ENCODE measurements at places on chromosomes 11 and 22. TPM values are rescaled to one million over a fixed set of nuclear protein-coding genes. Genes with fewer than 3 reads are reported as not detected.

Gene NRGN
- total RNA-seq = 1.6 TPM

DNA sequence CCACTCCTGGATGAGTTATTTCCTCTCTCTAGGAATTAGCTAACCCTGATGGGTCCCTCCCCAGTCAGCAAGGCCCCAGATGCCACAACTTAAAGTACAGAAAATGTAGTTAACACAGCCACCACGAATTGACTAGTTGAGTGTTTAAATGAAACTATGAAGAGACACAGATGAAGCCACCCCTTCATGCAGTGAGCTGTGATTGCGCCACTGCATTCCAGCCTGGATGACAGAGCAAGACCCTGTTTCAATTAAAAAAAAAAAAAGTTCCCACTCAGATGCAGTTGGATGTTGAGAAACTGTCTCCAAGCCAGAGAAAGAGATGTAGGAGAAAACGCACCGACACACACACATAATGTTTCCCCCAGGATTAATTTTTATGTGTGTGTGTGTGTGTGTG, 53.3 kb downstream of the SCN3B start:
- peak; percentile 50 for DNase-seq

Gene RGL4
- not detected for total RNA-seq

DNA sequence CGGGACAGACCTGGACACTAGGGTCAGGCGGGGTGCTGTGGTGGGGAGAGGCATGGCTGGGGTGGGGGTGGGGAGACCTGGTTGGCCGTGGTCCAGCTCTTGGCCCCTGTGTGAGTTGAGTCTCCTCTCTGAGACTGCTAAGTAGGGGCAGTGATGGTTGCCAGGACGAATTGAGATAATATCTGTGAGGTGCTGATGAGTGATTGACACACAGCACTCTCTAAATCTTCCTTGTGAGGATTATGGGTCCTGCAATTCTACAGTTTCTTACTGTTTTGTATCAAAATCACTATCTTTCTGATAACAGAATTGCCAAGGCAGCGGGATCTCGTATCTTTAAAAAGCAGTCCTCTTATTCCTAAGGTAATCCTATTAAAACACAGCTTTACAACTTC, 3.9 kb downstream of the FADD start:
- no peak for DNase-seq

- no peak for DNase-seq
Measured at GRCh38 chr11:5591613-5592012, 4.8 kb upstream of the TRIM6 start.

GRCh38 chr11:64146036-64146955, 19.6 kb downstream of the MACROD1 start:
- peak; percentile 30 for DNase-seq

DNA sequence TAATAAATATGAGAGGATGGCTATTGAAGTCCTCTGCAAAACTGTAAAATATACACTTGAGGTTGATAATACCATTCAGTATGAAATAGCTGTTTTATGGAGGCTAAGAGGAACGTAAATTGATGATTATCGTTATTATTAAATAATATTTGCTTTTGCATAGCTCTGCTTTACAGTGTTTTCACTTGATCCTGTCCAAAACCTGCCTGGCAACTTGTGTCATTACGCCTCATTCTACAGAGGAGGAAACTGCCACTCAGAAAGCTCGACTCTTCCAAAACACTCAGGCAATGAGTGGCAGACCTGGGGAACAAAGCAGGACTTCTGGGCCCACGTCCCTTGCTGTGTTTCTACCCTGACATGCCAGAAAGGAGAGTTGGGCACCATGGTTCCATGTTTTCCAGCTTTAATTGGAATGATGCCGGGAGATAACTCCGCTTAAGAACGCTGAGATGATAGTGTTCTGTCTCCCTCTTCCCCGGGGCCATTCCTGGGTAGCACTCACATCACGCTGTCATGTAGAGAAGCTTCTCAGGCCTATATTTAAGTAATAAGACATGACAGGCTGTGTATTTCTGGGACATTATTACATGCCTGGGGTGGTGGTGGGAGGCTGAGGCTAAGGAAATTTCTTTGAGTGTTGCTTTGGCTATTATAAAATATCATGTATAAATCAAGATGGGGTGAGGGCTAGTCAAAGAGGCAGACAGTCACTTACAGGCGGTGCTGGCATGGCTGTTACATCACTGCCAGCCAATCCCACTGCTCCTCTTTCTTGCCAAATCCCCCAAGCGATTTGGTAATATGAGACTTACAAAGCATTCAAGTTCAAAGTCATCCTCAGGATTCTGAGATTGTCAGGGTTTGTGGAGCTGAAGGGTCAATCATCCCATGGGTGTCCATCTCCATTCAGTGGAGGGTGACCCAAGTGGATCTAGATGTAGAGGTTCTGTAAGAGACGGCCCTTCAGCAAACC, 501.7 kb downstream of the INSC start:
- DNase-seq = no peak

Gene AIP
- total RNA-seq = 42.7 TPM

DNA sequence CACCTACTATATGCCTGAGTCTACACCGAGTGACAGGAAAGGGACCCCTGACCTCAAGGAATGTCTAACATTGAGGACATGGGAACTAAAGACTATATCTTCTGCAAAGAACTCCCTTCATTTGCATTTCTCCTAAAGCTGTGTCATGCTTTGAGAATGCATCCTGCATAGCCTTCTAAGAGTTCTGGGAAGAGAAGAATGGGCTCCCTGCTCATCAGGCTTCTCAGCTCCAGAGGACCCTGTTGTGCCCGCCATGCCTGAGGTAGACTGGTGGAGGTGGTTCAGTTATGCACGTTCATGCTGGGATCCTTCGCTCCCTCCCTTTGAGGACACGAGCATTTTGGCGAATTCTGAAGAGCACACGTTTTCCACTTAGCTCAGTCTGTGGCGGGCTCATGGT, 63.3 kb downstream of the GRIK4 start:
- no peak for DNase-seq

- DNase-seq = no peak
Measured at GRCh38 chr11:111213256-111213655, 32.3 kb upstream of the POU2AF2 start.

- peak; percentile 43 for DNase-seq
Measured at GRCh38 chr11:10694486-10695239, 1.1 kb upstream of the IRAG1 start.

- peak; percentile 42 for DNase-seq
Measured at GRCh38 chr22:41524809-41525449, 19.3 kb downstream of the POLR3H start.

- DNase-seq = no peak
Measured at GRCh38 chr22:50072167-50072555, 13.1 kb downstream of the MLC1 start.

GRCh38 chr11:67452141-67452952, at the start of gene GPR152:
Gene GPR152 (minus strand): TSS chr11:67452729. CDS start chr11:67452724, 5 bp downstream.
- no peak for DNase-seq

DNA sequence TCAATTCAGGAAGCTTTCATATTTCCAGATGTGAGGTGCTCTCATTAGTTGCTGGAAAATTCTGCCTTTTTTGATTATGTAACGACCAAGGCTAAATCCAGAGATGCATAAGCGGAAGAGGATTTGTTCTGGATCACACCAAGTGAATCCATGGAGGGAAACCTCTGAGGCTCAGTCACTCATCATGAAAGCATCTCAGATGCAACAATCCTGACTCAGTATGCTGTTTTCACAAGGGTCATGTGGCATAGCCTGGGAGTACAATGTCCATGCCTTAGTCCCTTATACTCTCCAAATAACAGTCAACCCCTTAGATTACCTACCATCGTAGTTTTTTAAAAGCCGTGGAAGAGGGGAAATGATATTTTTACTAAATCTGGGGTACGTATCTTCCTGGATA, 445.6 kb downstream of the NTM start:
- DNase-seq = no peak

GRCh38 chr11:129040934-129041333, 98.3 kb upstream of the TP53AIP1 start:
- DNase-seq = no peak

GRCh38 chr11:102518296-102519094, 12.1 kb downstream of the MMP7 start:
- DNase-seq = no peak

- DNase-seq = no peak
Measured at GRCh38 chr22:19998232-19998951, 18.2 kb downstream of the ARVCF start.

- DNase-seq = no peak
Measured at GRCh38 chr11:124640666-124641065, 18.0 kb downstream of the TBRG1 start.

GRCh38 chr11:119145551-119145950, 3.3 kb upstream of the ABCG4 start:
- no peak for DNase-seq

DNA sequence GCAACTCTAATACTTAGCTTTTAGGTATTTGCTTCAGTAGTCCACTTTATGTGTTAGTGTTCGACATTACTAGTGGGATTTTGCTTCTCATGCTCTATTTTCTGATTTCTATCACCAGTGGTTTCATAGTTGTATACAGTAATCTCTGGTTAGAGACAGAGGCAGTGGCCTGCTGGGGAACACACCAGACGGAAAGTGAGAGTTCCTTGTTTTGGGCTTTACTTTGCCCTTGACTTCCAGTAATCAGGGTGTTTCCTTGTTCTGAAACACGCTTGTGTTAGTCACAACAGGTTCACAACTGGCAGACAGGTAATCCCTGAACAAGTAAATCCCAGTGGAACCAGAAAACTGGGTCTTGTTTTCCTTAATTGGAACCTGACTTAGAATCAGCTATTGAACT, 56.0 kb downstream of the PACS1 start:
- no peak for DNase-seq

Gene VPREB3
- not detected for total RNA-seq

DNA sequence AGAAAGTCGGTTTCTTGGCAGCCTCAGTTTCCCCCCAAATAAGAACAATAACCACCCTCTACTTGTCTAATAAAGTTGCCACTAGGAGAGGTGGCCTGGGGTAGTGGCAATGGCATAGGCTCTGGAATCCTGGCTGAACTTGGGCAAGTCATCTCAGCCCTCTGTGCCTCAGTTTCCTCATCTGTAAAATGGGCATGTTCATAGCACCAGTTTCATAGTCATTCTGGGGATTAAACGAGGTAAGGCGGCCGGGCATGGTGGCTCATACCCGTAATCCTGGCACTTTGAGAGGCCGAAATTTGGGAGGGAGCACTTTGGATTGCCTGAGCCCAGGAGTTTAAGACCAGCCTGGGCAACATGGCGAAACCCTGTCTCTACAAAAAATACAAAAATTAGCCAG, 63.0 kb downstream of the SGSM1 start:
- DNase-seq = no peak

DNA sequence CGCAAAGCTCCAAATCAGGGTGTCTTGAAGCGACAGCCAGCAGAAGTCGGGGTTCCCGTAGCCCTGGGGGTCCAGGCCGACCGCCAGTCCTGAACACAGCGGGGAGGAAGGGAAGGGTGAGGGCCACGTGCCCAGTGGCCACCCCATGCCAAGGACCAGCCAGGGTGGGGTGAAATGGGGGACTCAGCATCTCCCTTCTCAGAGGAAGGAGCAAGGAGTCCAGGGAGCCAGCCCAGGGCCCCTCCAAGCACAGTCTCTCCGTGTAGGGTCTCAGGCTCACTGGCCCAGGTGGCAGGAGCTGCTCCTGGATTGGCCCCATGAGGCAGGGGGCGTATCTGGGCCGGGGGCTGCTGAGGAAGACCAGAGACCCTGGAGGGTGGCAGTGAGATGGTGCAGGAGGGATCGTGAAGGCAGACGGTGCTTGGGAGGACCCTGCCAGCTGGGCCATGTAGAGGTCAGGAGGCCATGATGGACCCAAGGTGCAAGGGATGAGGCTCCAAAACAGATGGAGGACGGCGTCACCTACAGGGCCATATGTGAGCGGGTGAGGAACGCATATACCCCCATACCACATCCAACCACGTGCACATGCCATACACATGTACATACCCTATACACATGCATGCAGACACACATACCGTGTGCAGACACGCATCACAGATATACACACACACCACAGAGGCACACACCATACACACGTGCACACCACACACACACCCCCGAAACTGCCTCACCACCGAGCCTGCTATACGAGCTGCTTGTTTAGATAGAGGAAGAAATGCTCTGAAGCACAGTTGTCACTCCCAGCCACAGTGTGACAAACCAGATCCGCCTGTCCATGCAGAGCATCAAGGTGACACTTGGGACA, 34.4 kb downstream of the TRMU start:
- DNase-seq = no peak

- DNase-seq = no peak
Measured at GRCh38 chr11:65066315-65066714, 8.0 kb upstream of the NAALADL1 start.

Gene MYO18B
- under 0.01 TPM for total RNA-seq

DNA sequence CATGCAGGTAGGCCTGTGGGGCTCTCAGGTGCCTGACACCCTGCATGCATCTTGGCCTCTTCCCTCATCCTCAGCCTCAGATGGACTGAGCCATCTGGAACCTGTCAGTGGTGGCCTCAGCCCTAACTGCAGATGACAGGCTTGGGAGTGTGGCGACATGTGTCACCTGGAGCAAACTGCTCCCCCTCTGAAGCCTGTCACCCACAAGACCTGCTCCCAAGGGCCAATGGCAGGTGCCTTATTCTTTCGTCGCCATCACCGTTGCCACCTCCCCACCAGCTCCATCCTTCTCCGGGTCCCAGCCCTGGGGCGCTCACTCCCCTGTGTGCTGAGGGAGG, 3.6 kb upstream of the SEPTIN5 start:
- no peak for DNase-seq
